Activated CD4-positive, alpha-beta T cell treated with anti-CD3 and anti-CD28 coated beads, Interleukin-2, amount 50 U/mL, for 16 hours (primary cell): ENCODE measurements at places on chromosomes 13 and 19.

DNA sequence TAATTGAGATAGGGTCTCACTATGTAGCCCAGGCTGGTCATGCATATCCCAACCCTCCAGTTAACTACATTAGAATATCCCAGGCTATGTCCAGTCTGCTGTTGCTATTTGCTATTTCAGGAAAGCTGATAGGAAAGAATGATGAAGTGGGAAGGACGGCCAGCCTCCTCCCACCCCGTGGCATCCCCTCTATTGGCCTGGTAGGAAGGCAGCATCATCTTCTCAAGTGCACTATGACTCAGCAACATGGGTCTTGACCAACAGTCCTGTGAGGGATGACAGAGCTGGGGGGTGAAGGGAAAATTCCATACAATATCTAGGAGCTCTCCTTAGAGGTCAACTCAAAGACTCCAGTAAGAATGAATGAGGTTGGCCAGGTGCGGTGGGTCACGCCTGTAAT lies 48.0 kb upstream of the ABCC4 start:
- DNase-seq = no peak

GRCh38 chr13:33554919-33555791 lies 262.8 kb upstream of the RFC3 start:
- peak; percentile 48 for DNase-seq

- no peak for DNase-seq
Observed at GRCh38 chr13:95524264-95524901, 28.1 kb upstream of the CLDN10 start.

- no peak for DNase-seq
Observed at GRCh38 chr13:70703755-70704154, 595.5 kb upstream of the KLHL1 start.

DNA sequence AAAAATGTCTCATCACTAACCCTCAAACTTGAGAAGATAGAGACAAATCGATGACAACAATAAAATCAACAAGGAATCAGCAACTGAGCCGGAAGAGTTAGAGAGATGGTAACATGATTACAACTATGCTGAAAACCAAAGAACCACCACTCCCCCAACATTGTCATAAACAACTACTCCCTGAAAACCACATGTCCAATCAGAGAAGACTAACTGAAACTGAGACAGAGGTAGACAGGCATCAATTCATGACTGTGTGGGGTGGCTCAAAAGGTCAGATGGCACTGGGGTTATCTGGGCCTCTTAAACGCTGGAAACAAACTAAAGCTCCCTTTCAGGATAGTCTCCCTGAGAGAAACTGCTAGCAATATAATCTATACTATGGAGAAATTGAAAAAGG lies 488.8 kb downstream of the KCTD12 start:
- peak; percentile 20 for DNase-seq

DNA sequence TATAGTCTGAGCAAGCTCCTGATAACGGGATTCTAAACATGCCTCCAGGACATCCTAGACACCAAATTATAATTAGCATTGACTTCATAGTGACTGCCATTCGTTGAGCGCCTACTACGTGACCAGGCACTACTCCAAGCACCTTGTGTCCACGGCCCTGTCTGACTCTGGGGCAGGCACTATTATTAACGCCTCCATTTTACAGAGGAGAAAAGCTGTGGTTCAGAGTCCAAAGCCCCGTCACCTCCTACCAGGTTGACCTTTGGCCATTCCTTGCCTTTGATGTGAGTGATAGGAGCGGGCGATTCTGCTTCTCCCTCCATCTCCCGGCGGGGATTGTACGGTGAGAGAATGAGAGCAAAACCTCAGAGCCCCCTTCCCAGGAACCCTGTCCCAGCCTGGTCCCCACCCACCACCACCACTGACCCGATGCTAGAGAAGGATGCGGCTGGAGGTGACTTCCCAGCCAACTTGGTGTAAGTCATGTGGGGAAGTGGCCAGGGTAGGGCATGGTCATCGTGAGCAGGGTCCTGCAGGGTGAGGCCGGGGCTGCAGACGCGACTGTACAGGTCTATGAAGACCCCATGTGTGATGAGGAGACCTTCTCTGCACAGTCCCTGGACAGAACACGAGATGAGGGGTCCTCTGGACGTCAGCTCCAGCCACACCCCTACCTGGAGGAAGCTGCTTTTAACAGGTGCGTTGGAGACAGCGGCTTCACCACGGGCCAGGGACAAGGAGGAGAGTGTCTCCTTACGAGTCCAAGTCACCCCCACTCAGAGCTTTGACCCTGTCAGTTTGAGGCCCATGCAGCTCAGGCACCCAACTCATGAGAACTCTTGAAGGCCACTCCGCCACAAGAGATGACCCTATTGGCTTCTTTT lies at the start of gene IGSF23:
Gene IGSF23, plus strand, starts transcription at position 269 of the 884 bp plus-strand sequence. Its CDS starts 83 bp downstream, at position 352.
- no peak for DNase-seq

DNA sequence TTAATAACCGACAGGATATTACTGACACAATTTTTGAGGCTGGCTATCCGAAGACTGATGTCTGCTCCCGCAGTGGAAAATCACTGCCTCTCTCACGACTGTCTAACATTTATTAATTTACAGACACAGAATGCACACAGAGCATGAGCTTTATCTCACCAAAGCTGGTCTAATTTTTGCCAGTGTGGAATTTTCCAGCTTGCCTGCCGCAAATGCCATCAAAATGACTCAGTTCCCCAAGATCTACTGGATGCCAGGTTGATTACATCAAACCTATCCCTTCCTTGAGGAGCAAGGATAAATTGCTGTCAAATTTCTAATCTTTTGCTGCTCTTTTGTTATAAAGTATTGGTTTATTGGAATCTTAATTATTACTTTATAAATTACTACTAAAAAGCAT lies 1775.1 kb upstream of the PCDH20 start:
- DNase-seq = no peak
